Stimulated activated CD8-positive, alpha-beta memory T cell treated with anti-CD3 and anti-CD28 coated beads, Interleukin-4, amount 100 ng/mL, for 1 hour (primary cell): ENCODE measurements at places on chromosomes 3 and 15.

- DNase-seq, result no peak
Measured at GRCh38 chr15:44501768-44502366, 35.1 kb upstream of the EIF3J start.

DNA sequence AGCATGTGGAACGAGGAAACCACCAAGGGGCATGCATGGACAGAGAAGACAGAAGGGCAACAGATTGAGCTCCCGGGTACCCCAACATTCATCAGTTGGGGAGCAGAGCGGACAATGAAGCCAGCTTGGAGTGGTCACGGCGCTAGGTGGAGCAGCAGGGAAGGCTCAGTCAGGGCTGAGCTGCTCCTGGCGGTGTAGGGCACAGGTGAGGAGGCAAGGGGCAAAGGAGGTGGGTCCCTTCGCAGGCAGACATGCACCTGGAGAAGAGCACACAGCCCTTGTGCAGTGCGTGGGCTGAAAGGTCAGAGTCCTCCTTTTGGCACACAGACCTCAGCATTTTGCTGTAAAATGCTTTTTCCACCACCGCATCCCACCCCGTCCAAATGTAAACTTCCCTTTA lies 90.0 kb upstream of the SLC6A6 start:
- DNase-seq, result no peak

- no peak for DNase-seq
Measured at GRCh38 chr3:160986069-160986468, 119.1 kb downstream of the B3GALNT1 start.

- DNase-seq, result no peak
Measured at GRCh38 chr3:193865339-193865738, 270.6 kb upstream of the HES1 start.

- DNase-seq, result no peak
Measured at GRCh38 chr3:176896640-176897039, 300.6 kb downstream of the TBL1XR1 start.

- DNase-seq, result no peak
Measured at GRCh38 chr3:99128725-99129505, 227.4 kb upstream of the DCBLD2 start.

GRCh38 chr3:13710251-13710650 lies 161.3 kb downstream of the FBLN2 start:
- DNase-seq, result no peak

- no peak for DNase-seq
Measured at GRCh38 chr3:8441969-8442559, 59.6 kb upstream of the LMCD1 start.

DNA sequence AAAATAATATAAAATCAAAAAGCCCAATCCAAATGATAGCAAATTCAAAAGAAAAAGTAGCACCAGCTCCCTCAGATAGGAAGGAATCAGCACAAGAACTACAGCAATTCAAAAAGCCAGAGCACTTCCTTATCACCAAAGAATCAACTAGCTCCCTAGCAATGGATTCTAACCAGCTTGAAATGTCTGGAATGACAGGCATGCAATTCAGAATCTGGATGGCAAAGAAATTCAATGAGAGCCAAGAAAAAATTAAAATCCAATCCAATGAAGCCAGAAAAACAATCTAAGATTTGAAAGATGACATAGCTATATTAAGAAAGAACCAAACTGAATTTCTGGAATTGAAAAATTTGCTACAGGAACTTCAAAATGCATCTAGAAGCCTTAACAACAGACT lies 1334.4 kb upstream of the ALCAM start:
- DNase-seq, result no peak

GRCh38 chr15:50238255-50238654 lies 27.3 kb downstream of the HDC start:
- no peak for DNase-seq

DNA sequence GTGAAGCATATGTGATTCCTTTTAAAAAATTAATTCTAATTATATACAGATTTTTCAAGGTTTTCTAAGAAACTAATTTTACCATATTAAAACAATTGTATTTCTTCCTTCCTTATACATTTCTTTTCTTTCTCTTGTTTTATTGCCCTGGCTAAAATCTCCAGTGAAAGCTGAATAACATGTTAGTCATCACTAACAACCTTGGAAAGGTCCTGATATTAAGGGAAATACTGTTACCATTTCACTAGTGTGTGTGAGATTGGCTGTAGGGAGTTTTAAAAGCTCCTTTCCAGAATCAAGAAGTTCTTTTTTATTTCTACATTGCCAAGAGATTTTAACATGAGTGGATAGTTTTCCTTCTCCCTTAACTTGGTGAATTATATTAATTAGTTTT lies 229.7 kb upstream of the EIF1B start:
- DNase-seq, result no peak

DNA sequence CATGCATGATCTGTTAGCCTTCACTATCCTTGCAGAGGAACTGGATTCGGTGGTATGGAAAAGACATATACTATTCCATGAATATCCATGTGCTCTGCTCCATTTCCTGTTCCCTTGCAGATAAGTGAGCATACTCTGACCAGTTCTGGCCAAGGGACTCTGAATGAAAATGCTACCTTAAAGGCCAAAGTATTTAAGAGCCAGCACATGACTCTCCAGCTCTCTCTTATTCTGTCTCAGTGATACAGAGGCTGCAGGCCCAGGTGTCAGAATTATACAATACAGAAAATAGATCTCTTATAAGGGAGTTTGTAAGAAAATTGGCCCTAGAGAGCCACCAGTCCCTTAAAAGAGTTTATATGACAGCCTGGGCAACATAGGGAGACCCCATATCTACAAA lies 779.7 kb upstream of the CFAP20DC start:
- no peak for DNase-seq

GRCh38 chr15:51080286-51080685 lies 14.4 kb downstream of the TNFAIP8L3 start:
- DNase-seq, result no peak
